Naive thymus-derived CD4-positive, alpha-beta T cell (primary cell): ENCODE measurements at places on chromosomes 11 and 22.

DNA sequence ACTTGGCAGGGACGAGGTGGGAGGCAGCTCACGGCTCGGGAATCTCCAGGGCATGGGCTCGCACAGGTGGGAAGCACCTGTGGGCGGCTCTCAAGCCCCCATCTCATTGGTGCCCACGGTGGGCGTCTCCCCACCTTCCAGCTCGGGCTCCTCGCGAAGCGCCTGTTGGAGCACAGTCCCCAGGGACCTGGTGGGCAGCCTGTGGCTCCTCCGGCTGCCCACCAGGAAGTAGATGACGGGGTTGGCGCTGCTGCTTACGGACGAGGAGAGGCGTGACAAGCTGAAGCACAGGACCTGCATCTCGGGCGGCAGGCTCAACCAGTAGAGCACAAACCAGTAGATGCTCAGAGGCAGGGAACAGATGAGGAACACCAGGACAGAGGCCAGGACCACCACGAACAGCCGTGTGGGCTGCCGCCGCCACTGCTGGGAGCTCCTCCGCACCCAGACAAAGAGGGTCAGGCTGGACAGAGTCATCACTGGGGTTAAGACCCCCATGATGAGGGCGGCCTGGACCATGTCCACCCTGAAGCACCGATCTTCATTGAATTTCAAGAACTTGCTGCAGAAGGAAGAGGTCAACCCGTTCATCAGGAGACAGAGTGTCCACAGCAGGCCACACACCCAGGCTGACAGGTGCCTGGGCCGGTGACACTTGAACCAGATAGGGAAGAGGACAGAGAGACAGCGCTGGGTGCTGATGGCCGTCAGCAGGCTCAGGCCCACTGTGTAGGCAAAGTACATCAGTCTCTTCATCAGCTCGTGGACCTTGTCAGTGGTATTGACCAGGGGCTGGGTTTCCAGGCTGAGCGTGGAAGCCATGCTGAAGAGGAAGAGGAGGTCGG is 633 bp downstream of the MRGPRD start:
- no peak for DNase-seq

DNA sequence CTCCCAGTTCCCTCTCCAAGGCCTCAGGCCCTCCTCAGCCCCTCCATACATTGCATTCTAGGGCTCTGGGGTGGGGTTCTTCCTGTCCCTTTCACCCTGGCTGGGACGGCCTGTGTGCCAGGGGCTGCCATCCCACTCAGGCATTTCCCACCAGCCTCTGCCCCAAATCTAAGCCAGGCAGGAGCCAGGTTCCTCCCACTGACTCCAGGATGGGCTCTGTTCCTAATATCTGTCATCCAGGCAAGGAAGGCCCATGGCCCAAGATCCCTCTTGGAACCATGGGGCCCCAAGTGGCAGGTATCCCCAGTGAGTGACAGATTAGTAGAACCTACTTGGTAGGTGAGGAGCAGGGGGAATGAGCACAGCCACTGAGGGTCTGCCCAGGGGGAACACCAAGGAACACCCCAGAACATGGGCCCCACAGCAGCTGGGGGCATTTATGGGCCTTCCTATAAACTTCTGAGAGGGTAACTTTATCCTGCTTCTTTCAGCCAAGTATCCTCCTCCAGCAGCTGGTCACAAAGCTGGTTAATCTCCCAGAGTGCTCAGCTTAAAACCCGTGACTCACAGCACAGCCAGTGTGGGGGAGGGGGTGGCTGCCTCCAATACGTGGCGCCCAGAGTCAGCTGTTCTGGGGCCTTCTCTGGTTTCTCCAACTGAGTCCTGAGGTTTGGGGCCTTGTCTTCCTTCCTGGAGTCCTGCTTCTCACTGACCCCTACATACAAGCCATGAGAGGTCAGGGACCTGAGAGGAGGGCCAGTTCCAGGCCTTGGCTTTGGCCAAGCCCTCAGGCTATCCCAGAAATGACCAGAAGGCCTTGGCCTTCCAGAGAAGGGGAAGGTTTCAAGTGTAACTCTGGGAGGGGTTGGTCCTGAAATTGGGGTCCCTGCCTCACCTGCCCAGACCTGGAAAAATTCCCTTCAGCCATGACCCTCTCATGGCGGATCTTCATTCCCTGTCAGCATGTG is 19.9 kb upstream of the MYOD1 start:
- no peak for DNase-seq

DNA sequence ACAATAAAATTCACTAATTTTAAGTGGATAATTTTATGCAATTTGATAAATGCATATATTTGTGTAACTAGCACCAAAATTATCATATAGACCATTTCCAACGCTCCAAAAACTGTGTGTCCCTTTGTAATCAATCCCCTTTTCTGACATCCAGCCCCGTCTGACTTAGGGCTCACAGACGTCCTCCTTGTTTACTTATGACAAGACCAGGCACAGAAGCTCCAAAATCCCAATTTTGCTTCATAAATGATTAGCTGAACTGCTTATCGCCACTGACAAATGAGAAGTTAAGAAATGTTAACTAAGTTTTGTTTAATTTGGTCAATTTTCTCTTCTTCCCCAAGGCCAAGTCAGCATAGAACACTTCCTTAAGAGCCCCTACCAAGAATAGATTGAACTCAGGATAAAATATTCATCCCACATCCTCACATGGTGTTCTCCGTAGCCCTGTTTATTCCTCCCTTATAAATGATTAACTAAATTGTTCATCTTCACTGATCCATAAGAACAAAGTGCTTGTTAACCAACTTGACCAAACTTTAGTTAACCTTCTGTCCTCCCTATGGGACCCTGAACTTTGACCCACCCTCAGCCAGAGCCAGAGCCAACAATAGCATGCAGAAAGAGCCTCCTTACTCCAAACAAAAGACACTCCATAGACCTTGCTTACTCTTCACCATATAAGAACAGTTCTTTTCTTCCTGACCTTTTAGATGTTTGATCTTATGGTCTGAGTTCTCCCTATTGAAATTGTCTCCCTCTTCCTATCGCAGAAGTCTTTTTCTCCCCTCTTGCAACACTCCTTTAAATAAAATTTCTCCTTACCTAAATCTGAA is 30.8 kb upstream of the GLYAT start:
- DNase-seq: no peak

GRCh38 chr11:80746300-80746699 is 1305.5 kb upstream of the TENM4 start:
- DNase-seq: no peak

- DNase-seq: no peak
These were observed 24.8 kb upstream of the MICAL2 start for GRCh38 chr11:12085371-12086251.

DNA sequence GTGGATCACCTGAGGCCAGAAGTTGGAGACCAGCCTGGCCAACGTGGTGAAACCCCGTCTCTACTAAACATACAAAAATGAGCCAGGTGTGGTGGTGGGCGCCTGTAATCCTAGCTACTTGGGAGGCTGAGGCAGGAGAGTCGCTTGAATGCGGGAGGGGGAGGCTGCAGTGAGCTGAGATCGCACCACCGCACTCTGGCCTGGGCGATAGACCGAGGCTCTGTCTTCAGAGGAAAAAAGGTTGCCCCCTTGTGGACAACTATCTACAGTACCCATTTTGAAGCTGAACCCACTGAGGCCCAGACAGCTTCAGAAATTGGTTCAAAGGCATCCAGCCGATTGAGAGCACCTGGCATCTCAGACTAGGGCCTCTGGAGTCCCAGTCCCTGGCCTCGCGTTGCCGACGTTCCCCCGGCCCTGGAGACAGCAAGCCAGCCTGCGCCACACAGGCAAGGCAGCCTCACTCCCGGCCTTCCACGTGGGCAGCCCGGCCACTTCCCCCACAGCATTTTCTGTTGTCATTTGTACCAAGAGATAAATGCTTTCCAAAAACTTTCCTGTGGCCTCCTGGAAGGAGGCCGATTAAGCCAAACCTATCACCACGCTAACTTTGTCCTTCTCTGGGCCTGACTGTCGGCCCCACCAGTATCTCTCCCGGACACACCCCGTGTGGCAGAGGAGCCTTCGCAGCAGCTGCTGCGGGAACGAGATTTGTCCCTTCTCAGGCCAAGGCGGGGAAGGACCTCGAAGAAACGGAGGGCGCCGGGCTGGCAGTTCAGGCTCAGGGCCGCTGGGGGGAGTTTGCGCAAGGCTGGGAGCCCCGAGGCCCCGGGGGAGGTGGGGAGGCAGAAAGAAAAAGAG is 82.8 kb downstream of the FLI1 start:
- peak; percentile 38 for DNase-seq

DNA sequence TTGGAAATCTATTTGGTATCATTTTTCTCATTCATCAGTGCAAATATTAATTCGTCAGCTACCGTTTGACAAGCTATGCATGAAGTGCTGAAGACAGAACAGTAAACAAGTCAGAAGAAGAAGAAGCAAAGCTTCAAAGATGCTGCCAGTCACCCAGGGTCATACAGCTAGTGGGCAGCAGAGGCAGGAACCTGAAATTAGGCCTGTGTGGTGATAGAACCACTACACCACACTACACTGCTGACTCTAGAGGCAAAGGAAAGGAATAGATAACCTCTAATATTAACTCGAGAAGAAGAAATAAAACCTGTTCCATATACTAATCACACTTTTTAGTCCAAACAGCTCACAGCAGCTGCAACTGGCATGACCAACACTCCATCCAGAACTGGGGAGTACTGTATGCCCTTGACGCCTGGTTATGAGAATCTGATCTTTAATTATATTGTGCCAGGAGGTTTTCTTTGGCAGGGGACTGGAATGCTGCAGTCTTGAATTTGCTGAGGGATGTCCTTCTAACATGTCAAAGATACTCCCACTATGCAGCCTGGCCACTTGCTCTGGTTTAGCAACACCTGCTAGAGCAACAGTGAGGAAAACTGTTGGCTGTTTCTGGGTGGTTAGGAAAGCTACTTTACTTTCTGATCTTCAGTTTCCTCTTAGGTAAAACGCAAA is 73.0 kb downstream of the PAK1 start:
- no peak for DNase-seq

- DNase-seq: no peak
These were observed 156.3 kb downstream of the FAT3 start for GRCh38 chr11:92380882-92381281.

DNA sequence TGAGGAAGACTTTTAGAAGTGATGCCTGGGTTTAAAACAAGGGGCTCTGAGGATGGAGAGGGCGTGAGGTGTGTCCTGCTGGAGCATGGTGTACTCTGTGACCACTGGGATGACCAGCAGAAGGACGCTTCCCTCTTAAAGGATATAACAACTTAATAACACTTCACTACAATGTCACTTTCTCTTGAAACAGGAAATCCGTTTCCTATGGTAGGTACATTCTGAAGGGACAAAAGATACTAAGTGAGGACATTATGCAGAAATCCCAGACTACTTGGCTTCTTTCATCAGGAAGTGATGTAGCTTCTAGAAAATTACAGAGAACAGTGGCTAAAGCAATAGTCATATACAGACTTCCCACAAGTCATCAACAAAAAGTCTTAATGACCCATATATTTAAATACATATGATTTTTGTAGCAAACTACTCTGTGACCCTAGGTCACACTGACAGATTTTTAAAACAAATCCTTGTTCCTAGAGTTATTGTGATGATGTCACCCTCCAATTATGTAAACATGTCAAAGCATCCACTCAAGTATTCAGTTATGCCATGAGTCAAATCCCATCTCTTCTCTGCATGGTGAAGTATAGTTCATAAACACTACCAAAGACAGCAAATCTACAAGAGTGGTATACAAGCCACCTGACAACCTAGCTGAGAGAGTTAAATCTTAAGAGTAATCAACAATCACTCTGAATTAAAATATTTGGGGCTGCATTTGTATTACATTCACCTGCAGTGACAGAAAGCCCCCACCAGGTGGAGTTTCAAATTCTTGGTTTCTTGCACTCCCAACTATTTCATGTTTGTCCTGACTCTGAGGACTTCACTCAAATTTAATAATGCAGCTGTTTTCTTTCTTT is 32.8 kb downstream of the PITPNB start:
- DNase-seq: peak; percentile 36

DNA sequence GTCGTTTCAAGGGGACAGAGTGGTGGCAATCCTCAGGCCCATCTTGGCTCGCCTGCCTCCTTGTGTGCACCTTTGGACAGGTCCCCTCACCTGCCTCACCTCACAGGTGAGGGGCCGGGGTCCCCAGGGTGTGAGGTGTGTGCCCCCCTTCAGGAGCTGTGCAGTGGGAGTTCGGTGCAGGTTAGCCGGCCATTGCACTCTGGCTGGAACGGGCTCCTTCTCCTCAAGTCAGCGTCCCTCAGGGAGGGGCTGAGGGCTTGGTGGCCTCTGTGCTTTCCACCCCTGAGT is 269.1 kb downstream of the TBC1D22A start:
- DNase-seq: no peak

DNA sequence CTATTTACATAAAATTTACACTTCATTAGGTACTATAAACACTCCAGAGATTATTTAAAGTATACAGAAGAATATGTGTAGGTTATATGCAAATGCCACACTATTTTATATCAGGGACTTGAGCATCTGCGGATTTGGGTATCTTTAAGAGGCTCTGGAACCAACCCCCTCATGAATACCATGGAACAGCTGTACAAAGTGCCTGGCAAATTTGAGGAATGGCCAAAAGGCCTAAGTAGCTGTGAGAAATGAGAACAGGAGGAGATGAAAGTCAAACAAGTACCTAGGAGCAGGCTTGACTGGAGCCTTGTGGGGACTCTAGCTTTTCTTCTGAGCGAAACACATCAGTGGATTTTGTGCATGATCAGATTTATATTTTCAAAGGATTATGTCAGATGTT is 149.3 kb downstream of the RBFOX2 start:
- no peak for DNase-seq

GRCh38 chr22:48186146-48186790 is 1423.8 kb downstream of the TBC1D22A start:
- DNase-seq: no peak

GRCh38 chr11:131652231-131652630 is 281.8 kb downstream of the NTM start:
- DNase-seq: no peak

DNA sequence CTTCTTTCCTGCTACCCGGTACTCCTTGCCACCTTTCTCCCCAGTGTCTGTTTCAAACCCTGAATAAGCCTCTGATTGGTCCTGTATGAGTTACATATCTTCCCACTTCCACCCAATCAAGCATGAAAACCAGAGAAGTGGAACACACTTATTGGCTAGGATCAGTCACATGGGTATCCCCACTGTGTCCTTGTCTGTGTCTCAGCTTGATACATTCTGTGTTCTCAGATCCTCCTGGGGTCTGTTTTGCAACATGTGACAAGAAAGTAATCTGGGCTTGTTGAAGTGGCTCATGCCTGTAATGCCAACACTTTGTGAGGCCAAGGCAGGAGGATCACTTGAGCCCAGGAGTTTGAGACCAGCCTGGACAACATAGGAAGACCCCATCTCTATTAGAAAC is 23.9 kb downstream of the MCHR1 start:
- DNase-seq: no peak
